ENCODE measurements at places on chromosomes 7 and 10.
A peak's percentile ranks its signal among the peaks of the same experiment; 100 is the strongest.

DNA sequence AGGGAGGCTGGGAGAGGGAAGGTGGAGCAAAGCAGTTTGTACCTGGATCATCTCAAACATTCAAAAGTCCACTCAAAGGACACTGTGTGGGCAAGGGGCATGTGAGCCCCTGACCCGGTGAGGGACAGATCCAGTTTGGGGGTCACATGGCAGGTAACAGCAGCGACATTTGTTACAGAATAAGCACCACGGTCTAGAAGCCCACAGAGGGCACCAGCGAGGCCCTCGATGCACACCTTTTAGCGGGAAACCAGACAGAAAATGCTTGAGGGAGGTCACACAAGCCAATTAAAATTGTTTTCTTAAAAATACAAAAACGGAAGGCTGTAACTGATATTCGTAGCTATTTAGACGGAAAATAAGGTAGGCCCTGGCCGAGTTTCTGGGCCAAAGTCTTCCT is 144.4 kb downstream of the ZMYND11 start:
- no peak for DNase-seq

DNA sequence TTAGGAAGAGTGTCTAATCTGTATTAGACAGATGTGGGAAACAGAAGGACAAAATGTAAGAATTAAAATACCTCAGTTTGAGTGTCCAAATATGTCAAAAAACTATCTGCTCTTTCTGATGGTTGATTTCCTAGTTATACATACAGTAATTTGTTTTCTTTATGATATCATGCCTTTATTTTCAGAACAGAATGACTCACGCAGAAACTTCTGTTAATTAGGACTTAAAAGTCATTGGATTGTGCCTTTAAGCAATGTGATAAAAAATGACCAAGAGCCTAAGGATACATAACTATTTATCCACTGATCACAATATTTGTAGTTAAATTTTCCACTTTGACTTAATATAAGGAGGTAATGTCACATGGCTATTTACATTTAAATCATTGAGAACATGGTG is 206.7 kb upstream of the PTPRZ1 start:
- DNase-seq = no peak

GRCh38 chr10:95729323-95730055 is 26.5 kb upstream of the ENTPD1 start:
- no peak for DNase-seq

DNA sequence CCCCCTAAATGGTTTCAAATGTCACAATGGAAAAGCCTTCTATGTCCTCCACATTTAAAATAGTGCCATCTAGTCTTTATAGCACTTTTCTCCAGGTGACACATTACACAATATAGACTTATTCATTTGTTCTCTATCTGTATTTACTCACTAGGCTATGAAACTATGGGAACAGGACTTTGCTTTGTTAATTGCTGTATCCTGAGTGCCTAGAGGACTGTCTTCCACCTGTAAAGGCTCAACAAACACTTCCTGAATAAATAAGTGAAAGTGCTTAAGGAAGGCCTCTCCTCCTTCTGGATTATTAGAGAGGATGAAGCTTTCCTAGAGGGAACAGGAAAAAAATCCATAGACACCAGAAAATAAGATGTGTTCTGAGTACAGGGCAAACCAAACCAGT is 397.6 kb upstream of the LRRN3 start:
- no peak for DNase-seq

DNA sequence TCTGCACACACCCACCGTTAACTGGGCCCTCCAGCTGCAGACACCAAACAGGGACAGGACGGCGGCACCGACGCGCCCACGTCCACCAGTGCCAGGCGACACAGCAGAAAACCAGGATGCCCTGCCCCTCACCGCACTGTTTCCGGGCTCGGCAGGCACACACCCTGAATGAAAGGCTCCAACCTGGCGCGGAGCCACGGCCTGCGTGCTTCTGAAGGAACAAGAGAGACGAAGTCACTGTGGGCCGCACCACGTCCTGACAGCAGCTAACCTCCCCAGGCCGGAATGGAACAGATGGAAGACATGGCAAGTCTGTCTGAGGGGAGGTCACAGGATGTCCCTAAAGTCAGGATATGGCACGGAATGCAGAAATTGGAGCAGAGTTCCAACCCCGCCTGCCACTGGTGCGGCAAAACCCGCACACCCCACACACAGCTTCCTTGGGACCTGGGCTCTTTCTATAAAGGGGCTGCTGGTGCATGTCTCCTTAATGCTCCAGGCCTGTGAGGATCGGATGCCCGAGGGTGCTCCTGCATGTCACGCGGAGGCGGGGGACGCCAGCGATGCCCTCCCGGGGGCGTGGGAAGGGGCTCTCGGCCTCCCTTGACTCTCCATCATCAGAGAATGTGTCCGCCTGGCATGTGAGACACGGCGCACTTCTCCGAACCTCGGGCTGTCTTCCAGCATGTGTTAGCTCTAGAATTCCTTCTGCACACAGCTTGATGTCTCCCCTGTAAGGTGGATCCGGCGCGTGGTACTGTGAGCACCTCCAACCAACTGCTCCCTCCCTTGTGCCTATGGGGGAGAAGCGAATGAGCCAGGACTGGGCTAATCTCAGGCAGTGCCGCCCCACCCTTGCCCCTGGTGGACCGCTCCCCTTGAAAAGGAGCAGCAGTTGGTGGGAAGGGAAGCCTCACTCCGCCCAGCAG is 3.9 kb upstream of the GPER1 start:
- no peak for DNase-seq

- no peak for DNase-seq
Observed at GRCh38 chr7:153457746-153458145, 594.5 kb upstream of the DPP6 start.

- DNase-seq = no peak
Observed at GRCh38 chr7:18096087-18096486, 68.4 kb upstream of the PRPS1L1 start.

DNA sequence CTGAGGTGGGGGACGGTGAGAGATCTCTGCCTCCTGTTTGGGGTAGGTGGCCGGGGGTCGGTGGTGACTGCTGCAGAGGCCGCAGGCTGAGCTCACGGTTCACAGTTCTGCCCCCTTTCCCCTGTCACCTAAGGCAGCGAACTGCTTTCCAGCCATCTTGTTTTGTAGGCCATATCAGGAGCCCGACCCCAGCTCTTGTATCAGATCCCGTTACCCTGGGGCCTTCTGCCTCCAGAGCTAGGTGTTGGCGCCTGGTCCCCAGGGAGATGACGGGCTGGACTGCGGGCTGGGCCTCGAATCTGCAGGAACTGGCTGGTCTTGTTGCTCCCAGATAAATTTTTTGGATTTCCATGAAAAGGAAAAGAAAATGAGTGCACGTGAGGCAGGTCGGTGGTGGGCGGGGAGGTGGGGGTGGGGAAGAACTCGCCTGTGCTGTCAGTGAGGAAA is 183.0 kb downstream of the DNAJB6 start:
- DNase-seq = no peak

DNA sequence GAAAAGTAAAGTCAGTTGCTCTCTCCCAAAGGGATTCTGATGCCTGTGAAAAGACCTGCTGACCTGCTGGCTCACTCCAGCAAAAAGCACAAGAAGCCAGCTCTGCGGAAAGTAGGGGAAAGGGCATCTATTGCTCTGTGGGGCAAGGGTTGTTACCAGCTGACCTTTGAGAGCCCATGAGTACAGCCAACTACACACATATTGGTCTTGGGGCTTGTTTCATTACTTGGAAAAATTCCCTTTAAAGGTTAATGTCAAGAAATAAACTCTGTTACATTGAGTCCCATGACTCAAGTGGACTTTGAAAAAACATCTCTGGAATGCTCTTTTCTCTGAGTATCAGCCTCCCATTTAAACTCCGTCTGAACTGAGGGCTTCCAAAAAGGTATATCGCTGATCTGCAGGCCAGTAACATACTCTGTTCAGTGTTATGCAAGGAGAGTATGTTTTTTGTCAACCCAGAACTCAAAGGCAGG is 53.2 kb downstream of the PANK1 start:
- DNase-seq = no peak

DNA sequence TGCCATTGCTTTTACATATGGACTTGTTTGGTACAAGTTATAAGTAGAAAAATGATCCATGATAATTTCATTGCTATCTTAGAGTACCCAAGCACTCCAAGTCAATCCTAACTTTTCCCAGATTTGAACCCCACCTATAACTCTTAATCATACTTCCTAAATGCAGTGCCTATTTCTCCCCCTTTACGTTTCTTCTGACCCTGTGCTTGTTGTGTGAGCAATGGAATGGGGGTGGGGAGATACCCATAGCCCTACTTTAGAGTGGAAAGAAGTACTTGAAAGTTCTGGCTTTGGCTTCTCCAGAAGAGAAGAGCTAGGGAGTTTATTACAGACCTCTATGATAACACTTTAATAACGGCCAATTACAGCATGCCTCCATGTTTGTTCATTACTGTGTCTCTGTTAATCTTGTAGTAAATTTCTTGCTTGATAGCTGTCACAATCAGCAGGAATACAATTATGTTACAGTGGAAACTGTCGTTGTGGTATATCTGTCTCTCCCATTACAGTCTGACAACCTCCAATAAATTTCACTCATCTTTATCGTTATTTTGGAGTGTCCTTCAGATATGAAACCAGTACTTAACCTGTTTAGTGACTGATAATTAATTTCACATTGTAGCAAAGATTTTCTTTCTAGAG is 34.0 kb downstream of the CNPY1 start:
- no peak for DNase-seq

GRCh38 chr10:132443983-132444876 is 47.2 kb downstream of the PWWP2B start:
- DNase-seq = peak; percentile 37

- peak; percentile 25 for DNase-seq
Observed at GRCh38 chr10:26215935-26216584, 514 bp upstream of the GAD2 start.

DNA sequence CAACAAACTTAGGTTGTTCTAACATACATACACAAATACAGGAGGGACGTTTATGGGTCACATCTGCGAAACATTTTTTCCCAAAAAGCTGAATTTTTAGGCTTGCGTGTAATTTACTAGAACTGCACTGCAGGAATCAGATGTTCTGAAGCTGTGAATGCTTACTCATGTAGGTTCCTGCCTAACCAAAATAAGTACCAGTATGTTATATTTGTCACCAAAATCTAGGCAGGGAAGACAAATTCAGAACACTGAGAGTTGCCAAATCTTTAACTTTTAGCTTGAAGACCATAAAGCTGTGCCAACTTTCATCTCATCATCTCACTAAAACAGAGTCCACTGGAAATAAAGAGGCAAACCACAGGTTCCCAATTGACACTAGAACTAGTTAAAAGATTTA is 5.7 kb downstream of the UBE2H start:
- DNase-seq = no peak

DNA sequence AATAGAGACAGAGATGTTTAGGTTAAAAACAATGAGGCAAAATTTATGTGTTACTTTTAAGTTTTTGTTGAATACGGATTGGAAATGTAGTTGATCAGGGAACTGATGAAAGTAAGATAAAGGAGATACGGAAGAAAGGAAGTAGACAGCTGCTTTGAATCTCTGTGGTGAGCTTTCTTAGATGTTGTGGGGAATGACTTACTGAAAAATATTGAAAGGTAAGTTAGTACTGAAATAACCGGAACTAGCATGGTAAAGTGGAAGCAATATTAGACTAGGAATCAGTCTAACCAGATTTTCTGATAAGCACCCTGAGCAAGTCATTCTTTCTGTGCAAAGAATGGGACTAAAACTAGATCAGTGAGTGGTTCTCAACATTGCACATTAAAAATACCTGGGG is 34.8 kb downstream of the LUC7L2 start:
- no peak for DNase-seq

DNA sequence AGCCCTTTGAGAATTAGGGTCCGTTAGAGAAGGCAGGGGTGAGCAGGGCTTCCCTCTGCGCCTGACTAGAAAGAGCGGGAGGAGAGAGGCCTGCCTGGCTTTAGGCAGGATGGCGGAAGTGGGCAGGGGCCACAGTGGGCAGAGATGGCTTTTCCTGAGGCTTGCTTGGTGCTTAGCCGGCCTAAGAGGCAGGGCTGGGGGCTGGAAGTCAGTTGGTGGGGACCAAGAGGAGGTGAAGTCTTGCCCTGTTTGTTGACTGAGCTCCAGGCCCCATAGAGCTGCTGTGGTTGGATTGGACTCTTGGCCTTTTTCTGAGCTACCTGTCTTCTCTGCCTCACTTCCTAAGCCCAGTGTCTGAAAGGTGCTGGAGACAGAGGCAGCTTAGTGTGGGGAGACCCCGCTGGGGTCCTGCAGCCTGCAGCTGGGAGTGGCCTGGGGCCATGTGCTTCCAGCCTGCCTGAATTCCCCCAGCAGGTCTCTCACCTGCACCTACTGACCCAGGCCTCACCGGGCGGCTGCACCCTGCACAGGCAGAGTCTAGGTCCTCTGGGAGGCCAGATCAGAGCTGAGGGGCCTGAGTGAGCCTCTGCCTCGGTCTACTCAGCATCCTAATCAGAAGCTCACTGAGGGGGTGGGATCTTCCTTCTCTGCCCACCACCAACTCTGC is 4.8 kb downstream of the FAM241B start:
- DNase-seq = no peak

- DNase-seq = no peak
Observed at GRCh38 chr7:156950381-156950858, 908 bp downstream of the NOM1 start.

DNA sequence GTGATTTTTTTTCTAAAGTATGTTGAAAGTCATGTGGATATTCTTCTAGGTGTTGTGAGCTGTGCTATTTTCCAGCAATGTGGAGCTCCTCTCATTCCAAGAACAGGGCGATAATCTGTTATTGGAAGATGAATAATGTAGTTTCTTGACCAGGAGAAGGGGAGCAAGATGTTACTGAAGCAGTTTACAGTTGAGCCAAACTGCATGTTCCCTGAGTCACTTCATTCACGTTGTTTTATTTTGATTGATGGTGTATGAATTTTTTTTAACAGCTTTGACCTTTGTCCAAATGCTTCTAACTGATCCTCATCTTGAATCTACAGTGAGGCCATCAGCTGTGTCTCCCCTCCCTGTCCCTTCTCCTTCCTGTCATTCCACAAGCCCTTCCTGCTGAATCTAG is 277.1 kb upstream of the KLF6 start:
- DNase-seq = no peak

- DNase-seq = no peak
Observed at GRCh38 chr7:142871260-142872105, 14.1 kb downstream of the TRPV6 start.

Data from pancreas (tissue), 10 donors.